ENCODE measurements at places on chromosomes 1 and 21.

DNA sequence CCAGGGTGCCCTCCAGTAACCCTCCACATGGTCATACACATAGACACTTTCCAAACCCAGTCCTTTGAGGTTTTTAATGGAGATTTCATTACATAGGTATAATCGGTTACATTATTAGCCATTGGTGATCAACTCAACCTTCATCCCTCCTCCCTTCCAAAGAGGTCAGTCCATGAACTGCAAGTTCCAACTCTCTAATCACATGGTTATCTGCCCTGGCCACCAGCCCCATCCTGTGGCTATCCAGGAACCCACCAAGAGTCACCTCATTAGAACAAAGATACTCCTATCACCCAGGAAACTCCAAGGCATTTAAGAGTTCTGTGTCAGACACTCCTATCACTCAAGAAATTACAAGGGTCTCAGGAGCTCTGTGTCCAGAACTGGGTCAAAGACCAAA lies 12.2 kb downstream of the ATP1A4 start:
- no peak for DNase-seq

DNA sequence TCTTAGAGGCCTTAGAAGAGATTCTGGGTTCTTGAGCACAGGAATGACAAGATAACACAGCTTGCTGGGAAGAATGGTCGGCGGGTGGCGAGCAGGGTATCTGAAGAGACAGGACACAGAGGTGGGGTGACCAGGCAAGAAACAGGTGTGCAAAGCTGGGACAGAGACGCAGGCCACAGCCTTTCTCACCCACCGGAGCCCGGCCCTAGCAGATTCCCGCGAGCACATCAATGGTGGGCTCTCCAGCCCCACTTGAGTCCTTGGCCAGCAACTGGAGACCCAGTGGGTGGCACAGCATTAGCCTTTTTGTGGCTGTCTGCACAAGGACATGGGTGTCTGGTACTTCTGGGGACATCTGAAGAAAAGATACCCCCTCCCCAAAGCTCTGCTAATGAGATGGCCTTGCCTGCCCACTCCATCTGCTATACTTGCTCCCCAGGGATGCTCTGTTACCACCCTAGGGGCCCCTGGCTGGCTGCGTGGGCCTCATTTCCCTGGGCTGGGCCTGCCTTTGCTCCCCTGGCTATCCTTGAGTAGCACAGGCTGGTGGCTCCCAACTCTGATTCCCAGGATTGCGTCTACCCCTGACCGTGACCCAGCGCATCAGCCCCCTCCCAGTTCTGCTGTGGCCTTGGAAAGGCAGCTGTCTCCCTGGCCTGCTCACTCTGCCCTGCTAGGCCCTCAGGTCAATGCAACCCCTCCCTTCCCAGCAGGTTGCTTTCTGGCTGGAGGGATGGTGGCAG lies 127.2 kb upstream of the ADAR start:
- no peak for DNase-seq

DNA sequence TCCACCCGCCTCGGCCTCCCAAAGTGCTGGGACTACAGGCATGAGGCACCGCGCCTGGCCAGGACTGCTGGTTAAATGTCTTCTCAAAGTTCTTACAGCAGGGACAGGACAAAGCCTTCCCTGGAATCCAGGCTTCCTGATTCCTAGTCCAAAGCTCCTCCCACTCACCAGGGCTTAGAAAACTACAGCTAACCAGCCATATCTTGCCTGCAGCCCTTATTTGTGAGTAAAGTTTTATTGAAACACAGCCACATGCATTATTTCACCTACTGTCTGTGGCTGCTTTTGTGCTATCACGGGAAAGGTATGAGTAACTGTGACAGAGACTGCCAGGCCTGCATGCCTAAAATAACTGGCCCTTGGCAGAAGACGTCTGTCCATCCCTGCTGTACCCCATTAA lies 24.4 kb downstream of the TMCO4 start:
- no peak for DNase-seq

DNA sequence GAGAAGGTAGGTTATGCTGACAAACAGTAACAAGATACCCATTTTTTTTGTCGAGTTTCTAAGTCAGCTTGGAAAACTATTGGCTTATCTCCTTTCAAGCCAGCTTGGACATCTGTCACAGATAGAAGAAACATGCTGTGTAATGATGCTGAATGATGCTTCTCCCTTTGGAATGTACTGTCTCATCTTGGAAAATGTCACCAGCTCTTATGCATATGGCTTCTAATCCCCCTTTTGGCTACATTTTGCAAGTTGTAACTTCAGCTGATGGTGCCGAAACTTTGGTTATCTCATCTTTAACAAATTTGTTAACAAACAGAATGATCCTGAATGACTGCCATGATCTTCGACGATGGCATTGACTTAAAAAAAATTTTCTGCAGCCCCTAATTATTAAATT lies 68.8 kb upstream of the ST6GALNAC3 start:
- no peak for DNase-seq

GRCh38 chr1:1427106-1427819 lies 6.2 kb upstream of the ANKRD65 start:
- no peak for DNase-seq

DNA sequence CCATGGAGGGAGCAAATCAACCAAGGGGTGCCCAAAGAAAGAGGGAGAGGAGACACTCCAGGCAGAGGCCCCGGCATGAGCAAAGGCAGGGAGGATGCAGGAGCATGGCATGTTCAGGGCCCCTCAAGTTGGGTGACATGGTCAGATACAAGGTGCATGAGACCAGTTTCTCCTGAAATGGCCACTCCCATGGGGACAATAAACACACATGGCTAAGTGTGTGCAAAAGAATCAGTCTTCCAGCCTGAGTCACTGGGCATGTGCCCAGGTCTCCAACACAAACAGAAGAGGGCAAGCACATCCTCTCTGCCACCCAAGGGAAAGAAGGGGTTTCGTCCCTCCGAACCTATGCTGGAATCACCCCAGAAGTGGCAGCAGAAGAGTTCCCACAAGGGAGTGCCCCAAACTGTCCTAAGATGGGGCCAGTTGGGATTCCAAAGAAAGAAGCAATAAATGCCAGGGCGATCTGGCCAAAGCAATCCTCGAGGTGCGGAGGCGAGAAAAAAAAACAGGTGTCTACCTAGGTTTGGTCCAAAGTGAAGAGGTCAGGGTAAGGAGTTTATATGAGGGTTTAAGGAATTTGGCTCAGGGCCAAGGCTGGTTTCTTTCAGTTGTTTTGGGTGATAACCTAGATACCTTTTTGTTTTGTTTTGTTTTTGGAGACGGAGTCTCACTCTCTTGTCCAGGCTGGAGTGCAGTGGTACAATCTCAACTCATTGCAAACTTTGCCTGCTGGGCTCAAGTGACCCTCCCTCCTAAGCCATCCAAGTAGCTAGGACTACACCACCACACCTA lies 13.2 kb downstream of the CASP9 start:
- DNase-seq, result no peak

DNA sequence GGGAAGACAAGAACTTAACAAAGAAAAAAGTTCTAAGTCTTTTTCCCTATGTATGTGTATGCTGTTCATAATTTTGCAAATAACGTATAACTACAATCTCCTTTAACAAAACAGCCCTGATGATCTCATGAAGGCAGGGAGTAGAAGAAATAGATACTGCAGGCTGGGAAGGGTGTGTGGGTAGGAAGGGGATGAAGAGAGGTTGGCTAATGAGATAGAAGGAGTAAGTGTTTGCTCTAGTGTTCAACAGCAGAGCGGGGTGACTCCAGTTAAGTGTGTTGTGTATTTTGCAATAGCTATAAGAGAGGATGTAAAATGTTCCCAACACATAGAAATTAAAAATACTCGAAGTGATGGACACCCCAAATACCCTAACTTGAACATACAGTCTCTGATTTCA lies 20.1 kb downstream of the C1orf198 start:
- no peak for DNase-seq

DNA sequence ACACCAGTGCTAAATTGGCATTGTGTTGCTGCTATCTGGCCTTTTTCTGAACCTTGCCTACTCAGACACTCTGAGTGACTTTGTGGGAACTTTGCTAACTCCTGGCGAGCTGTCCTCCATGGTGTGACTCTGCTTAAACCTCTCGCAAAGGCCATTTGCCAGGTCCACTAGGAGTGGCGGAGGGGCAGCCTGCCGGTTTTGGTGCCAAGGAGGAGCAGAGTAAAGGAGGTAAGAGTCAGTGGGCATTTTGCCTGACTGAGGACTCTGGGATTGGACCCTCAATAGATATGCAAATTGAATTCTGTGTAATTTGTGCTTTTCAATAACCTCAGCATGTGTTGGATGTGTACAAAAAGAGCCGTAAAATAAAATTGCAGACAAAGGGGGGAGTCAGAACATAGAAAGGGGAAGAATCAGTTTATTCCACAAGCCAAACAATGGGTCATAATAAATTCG lies 386.6 kb upstream of the NFIA start:
- no peak for DNase-seq

- DNase-seq, result no peak
These were observed 9.3 kb downstream of the SLC26A9 start for GRCh38 chr1:205933671-205934618.

GRCh38 chr1:241773991-241774390 lies 74.0 kb upstream of the EXO1 start:
- DNase-seq, result no peak

GRCh38 chr1:158310623-158311022 lies 20.7 kb downstream of the CD1B start:
- DNase-seq, result no peak

DNA sequence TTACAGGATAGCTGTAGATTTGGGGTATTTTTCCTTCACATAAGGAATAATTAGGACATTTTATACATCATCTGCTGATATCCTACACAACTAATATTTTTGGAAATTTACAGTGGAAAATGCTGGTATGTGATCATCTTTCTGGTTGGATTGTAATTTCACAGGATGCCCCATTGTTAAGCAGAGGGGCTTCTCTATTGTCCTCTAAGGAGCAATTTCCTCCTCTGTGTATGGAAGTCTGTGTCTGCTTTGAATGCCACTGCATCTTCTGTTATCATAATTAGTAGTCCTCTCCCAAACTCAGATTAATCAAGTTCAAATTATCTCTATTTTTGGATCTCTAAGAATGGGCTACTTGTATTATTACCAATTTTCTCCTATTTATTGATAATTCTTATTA lies 988.1 kb upstream of the B3GALT2 start:
- DNase-seq, result no peak

DNA sequence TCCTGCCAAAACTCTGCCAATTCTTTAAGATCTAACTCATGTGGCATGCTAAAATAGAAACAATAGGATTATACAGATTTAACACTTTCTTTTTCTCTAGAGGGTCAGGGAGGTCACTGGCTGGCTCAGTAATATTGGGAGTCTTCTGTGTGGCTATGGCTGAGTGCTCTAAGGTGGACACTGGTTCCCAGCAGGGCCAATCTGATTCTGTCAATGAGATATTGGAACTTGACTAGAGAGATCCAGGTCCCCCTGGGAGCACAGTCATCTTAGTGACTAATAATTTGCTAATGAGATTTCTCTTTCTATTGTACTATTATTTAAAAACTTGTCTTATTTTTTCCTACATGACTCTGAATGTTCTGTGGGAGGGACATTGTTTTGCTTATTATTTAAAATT lies 69.1 kb upstream of the ZP4 start:
- no peak for DNase-seq

GRCh38 chr21:42193721-42194120 lies 25.2 kb upstream of the ABCG1 start:
- DNase-seq, result no peak

GRCh38 chr1:101124405-101124804 lies 98.8 kb upstream of the DPH5 start:
- DNase-seq, result no peak

GRCh38 chr1:64478594-64479470 lies 8.9 kb downstream of the CACHD1 start:
- DNase-seq, result no peak

DNA sequence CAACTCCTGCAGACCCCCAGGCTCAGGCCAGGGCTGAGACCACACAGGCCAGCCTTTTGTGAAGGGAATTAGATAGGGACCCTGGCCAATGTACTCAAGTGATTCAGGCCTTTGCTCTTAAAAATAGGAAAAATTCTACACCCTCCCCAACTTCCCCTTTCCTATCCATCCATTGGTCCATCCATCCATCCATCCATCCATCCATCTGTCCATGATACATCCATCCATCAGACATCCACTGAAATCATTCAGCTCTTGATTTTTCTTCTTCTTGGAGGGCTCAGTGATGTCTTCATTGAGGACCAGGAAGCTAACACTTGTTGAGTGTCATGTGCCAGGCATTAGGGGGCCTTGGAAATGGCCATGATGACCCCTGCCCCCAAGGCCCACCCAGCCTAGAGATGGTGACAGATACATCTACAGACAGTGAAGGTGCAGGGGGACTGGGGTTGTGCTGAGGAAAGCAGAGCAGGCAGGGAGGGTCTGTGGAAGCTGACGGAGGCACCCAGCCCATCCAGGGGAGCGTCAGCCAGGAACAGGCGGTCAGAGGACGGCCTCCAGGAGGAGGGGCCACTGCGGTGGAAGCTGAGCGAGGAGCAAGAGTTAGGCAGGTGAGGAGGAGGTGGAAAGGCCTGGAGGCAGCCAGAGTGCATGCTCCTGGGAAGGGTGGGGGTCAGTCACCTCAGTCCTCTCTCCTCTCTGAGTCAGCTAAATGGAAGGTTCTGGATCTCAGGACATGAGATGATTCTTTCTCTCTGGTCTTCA lies 81.9 kb downstream of the EPHB2 start:
- peak; percentile 62 for DNase-seq

GRCh38 chr1:175095978-175096607 lies 28.5 kb downstream of the TNN start:
- DNase-seq, result no peak
